Retina (tissue), 1 donor: ENCODE measurements at places on chromosomes 11 and 22.

- no peak for DNase-seq
These were observed 31.2 kb upstream of the SNX19 start for GRCh38 chr11:130947481-130947880.

GRCh38 chr22:45642986-45643385 is 28.6 kb upstream of the ATXN10 start:
- DNase-seq = no peak

DNA sequence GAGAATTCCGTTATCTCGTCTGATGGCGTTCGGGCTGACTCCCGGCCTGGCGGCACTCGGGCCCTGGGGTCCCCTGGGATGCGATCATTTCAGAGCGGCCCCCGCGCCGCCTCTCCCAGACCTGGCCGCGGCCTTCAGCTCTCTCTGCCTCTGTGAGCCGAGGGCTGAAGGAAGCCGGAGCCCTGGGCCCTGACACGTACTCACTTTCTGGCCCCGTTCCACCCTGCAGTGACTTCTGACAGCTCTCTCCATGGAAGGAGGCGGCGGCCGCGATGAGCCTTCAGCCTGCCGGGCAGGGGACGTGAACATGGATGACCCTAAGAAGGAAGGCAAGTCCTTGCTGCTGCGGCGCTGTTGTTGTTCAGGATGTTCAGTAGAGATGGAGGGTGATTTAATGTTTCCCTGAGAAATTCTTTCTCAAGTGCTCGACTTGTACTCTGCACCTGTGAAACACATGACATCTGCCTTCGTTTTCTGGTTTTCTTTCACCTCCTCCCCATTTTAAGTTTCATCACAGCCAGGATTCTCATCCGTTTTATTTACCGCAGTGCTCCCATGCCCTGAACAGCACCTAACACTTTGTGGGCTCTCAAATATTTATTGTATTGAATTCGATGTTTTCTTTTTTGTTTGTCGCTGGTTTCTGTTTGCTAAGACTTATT is 612 bp downstream of the GTSE1 start:
- DNase-seq = no peak

DNA sequence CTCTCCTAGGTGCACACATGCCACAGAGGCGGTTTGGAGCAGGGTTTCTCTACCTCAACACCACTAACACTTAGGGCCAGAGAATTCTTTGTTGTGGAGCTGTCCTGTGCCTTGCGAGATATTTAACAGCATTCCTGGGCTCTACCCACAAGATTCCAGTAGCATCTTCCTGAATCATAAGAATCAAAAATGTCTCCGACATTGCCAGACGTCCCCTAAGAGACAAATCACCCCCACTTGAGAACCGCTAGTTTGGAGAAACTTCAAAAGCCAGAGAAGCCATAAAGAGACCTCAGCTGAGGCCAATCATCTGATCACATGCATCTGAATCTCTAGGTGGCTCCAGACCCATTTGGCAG is 16.1 kb downstream of the MFNG start:
- DNase-seq = no peak

GRCh38 chr11:61359516-61359915 is 2.2 kb downstream of the CYB561A3 start:
- no peak for DNase-seq
